Diencephalon (tissue), 1 donor: ENCODE measurements at places on chromosomes 1 and 21. TPM values are rescaled to one million over a fixed set of nuclear protein-coding genes. Genes with fewer than 3 reads are reported as not detected.

Gene C1orf185
- total RNA-seq = not detected

Gene MIXL1
- total RNA-seq = not detected

Gene CBS
- total RNA-seq = 51.9 TPM

Gene GBP6
- total RNA-seq = 0.69 TPM

Gene ARTN
- 0.46 TPM for total RNA-seq

Gene SDCCAG8
- total RNA-seq = 68.7 TPM

Gene OR2M3
- 0.46 TPM for total RNA-seq

Gene STIL
- 8.1 TPM for total RNA-seq

Gene TRIM33
- total RNA-seq = 74.3 TPM

Gene SPRR1A
- not detected for total RNA-seq

Gene TEX38
- total RNA-seq = not detected

Gene CFH
- 12.2 TPM for total RNA-seq

Gene EFNA3
- total RNA-seq = 13.8 TPM

Gene FCAMR
- not detected for total RNA-seq

Gene FAM177B
- 0.23 TPM for total RNA-seq

Gene USP33
- total RNA-seq = 189 TPM

Gene CHI3L2
- total RNA-seq = 0.92 TPM
